ENCODE measurements at places on chromosomes 12 and 14.

DNA sequence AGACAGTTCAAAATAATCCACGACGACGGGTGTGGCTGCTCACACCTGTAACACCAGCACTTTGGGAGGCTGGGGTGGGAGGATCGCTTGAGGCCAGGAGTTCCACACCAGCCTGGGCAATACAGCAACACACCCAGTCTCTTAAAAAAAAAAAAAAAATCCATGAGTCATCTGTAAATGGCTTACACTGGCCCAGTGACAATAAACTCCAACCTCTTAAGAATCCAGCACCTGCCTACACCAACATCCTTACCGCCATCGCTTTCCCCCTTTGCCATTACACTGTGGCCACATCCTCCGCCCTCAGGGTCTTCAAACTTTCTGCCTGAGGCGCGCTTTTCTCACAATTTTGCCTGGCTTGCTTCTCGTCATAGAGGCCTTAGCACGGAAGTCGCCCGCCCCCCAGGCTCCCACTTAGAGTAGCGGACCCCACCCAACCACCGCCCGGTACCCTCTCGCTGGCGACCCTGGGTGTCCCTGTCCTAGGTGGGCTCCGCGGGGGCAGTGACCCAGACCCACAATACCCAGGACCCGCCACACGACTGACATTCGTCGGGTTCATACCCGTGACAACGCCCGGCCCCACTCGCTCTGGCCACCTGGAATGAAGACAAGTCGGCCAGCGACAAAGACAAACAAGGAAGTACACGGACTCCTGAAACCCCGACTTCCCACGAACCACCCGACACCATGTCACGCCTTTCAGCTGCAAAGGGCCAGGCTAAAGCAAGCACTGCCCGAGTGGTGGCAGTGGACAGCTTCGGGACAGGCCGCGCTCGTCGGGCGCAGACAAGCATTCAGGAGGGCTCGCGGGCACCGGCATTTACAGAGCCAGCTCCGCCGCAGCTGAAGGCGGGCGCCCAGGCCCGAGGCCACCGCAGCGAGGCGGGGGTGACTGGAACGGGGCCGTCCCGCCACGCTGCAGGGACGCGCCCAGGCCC lies 636 bp downstream of the GOLGA3 start:
- no peak for DNase-seq

DNA sequence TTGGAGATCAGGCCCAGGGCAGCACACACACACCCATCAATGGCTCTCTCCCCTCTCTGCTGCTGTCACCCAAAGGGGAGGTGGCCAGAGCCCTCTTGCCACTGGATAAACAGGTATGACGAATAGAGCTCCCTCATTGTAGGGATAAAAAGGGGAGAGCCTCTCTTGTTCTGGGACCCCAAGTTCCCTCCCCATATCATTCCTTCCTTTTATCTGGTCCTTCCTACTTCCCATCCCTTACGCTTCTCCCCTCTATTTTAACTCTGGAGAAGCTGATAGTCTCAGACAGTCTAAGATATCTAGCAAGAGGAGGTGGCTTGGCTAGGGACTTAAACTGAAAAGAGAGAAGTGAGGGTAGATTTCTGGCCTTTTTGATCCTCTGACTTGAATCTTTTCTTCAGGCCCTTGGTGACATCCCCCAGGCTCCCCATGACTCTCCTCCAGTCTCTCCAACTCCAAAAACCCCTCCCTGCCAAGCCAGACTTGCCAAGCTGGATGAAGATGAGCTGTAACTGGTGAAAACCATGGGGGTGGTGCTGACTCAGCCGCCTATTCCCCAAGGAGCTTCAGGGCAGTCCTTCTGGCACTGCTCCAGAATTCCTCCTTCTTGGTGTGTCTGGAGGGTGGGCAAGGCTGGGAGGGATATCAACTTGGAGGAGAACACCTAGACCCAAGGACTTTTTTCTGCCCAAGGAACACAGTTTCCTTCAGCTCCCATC lies 5.3 kb downstream of the ARHGEF25 start:
- no peak for DNase-seq

GRCh38 chr14:91961297-91962220 lies 14.1 kb upstream of the FBLN5 start:
- DNase-seq: no peak

GRCh38 chr14:103292426-103293374 lies 41.3 kb upstream of the EIF5 start:
- DNase-seq: peak; percentile 57

All from NCI-H1092 (cell line).